ENCODE measurements at places on chromosomes 2 and 18. TPM values are rescaled to one million over a fixed set of nuclear protein-coding genes. Genes with fewer than 3 reads are reported as not detected.

Gene GALM
- 17.7 TPM for total RNA-seq

Gene AOX1
- 2.8 TPM for total RNA-seq

Gene ANKRD62
- not detected for total RNA-seq

Gene CHRNA1
- total RNA-seq: not detected

Gene SP140L
- 3.5 TPM for total RNA-seq

Gene SLC9A4
- total RNA-seq: not detected

Gene NDUFV2
- 136 TPM for total RNA-seq

Gene CFC1
- total RNA-seq: not detected

Gene KLHL41
- total RNA-seq: 0.08 TPM

Gene IL1F10
- not detected for total RNA-seq

Gene EIF2B4
- total RNA-seq: 58.4 TPM

Gene RFTN2
- not detected for total RNA-seq

Gene SH3BP4
- total RNA-seq: 27.8 TPM

Gene EVX2
- 0.02 TPM for total RNA-seq

Gene TMEM87B
- 18.8 TPM for total RNA-seq

Gene SLC38A11
- total RNA-seq: not detected

Gene POTEJ
- total RNA-seq: not detected

Gene PDE11A
- total RNA-seq: 0.61 TPM

Gene FAM117B
- 2.2 TPM for total RNA-seq

Gene NCL
- 903 TPM for total RNA-seq

Gene ZNF532
- 21.8 TPM for total RNA-seq

Gene ATP8B1
- 9.8 TPM for total RNA-seq

Gene LYG2
- total RNA-seq: 0.17 TPM

Gene TDRD15
- total RNA-seq: not detected

Gene CLEC4F
- total RNA-seq: not detected

Gene SNED1
- total RNA-seq: 0.84 TPM

Gene DSC2
- 1.3 TPM for total RNA-seq

Gene DLGAP1
- not detected for total RNA-seq

Gene FEV
- total RNA-seq: not detected

Gene TUBA3E
- not detected for total RNA-seq

Gene OXER1
- not detected for total RNA-seq

Gene ACTG2
- total RNA-seq: 0.17 TPM

Gene C2orf80
- not detected for total RNA-seq

Gene CCDC68
- total RNA-seq: 3.4 TPM

Gene KATNAL2
- total RNA-seq: 1.3 TPM

Gene FIGN
- 1.7 TPM for total RNA-seq

Gene KLHL29
- 3.2 TPM for total RNA-seq

Gene FANCL
- 25.9 TPM for total RNA-seq

Gene GPR35
- 0.98 TPM for total RNA-seq

Gene SPHKAP
- total RNA-seq: not detected

Gene TAF1B
- total RNA-seq: 26.0 TPM

Gene RAB17
- 0.38 TPM for total RNA-seq

Gene SATB2
- total RNA-seq: 3.7 TPM

Gene CHRND
- not detected for total RNA-seq

Gene SGPP2
- total RNA-seq: 0.33 TPM

Gene TANC1
- 9.1 TPM for total RNA-seq

Gene POTEI
- not detected for total RNA-seq

Gene TMEM37
- 2.7 TPM for total RNA-seq

Gene MTCL1
- 60.5 TPM for total RNA-seq

Gene KCNE4
- total RNA-seq: 0.83 TPM

Gene LOXHD1
- total RNA-seq: not detected

Gene PARD6G
- 3.4 TPM for total RNA-seq
